Ascending aorta (tissue), 2 donors: ENCODE measurements at places on chromosomes 12 and 14.

- H3K27ac ChIP-seq = no peak overlapping the region
- H3K36me3 ChIP-seq = no peaks in the 10 kb centered on the region
- no peaks in the 10 kb centered on the region for H3K27me3 ChIP-seq
- no peaks in the 10 kb centered on the region for H3K4me1 ChIP-seq
Measured at GRCh38 chr12:68910128-68910527, 22.8 kb downstream of the CPM start.

DNA sequence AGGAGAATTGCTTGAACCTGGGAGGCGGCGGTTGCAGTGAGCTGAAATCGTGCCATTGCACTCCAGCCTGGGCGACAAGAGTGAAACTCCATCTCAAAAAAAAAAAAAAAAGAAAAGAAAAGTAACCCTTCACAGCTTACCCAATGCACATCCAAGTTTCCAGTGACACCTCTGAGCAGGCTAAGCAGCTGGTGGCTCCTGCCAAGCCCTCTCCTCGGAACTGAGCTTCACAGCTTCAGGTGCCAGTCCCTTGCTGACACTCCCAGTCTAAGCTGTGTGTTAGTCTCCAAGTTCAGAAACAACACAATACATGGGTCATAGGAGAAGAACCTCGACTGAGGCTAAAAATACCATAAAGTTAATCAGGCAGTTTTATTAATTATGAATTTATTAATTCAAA is 7.9 kb downstream of the CD9 start:
- H3K27ac ChIP-seq = peak overlapping the region; percentile 93
- H3K4me3 ChIP-seq = no peak overlapping the region
- no peak for DNase-seq
- no peaks in the 10 kb centered on the region for H3K27me3 ChIP-seq

- H3K4me3 ChIP-seq = peak overlapping the region; percentile 50
- DNase-seq = peak; percentile 26
- peaks cover 15% of the 10 kb centered on the region for H3K4me1 ChIP-seq
- no peaks in the 10 kb centered on the region for H3K27me3 ChIP-seq
- H3K27ac ChIP-seq = peak overlapping the region; percentile 72
- peaks cover 57% of the 10 kb centered on the region for H3K36me3 ChIP-seq
Measured at GRCh38 chr12:123519141-123520001, 14.1 kb downstream of the RILPL1 start.

DNA sequence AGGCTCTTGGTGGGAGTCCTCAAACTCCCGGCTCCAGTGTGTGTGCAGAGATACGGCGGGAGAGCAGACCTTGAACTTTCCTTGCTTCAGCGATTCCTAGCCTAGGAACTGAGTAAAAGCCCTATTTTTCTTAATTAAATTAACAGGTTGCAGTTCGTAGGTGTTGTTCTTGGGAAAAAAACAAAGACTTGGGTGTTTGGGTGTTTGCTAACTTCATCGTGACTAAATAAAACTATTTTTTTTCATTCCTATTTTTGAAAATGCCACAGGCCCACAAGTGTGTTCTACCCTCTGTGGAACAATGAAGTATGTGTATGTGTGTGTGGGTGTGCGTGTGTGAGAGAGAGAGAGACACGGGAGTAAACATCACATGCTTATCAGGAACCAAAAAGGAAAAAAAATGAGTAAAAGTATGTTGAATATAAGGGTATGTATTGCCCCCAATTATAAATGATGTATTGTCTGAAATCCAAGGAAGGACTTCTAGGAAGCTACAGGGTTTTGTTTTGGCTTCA is 651 bp downstream of the TMEM117 start:
- no peaks in the 10 kb centered on the region for H3K36me3 ChIP-seq
- H3K27me3 ChIP-seq = no peaks in the 10 kb centered on the region
- no peak for DNase-seq
- peak overlapping the region; percentile 89 for H3K4me3 ChIP-seq
- H3K4me1 ChIP-seq = peaks cover 12% of the 10 kb centered on the region

- DNase-seq = no peak
- H3K4me3 ChIP-seq = no peak overlapping the region
- no peak overlapping the region for H3K27ac ChIP-seq
- peaks cover 4% of the 10 kb centered on the region for H3K27me3 ChIP-seq
Measured at GRCh38 chr12:32891956-32892355, 4.6 kb downstream of the PKP2 start.

GRCh38 chr12:93520454-93520853 is 52.0 kb upstream of the SOCS2 start:
- no peaks in the 10 kb centered on the region for H3K4me1 ChIP-seq
- no peak for DNase-seq
- H3K36me3 ChIP-seq = no peaks in the 10 kb centered on the region
- no peaks in the 10 kb centered on the region for H3K27me3 ChIP-seq

GRCh38 chr12:124332058-124332672 is 37.3 kb downstream of the RFLNA start:
- H3K4me3 ChIP-seq = no peak overlapping the region
- no peak overlapping the region for H3K27ac ChIP-seq
- H3K36me3 ChIP-seq = peaks cover 80% of the 10 kb centered on the region

DNA sequence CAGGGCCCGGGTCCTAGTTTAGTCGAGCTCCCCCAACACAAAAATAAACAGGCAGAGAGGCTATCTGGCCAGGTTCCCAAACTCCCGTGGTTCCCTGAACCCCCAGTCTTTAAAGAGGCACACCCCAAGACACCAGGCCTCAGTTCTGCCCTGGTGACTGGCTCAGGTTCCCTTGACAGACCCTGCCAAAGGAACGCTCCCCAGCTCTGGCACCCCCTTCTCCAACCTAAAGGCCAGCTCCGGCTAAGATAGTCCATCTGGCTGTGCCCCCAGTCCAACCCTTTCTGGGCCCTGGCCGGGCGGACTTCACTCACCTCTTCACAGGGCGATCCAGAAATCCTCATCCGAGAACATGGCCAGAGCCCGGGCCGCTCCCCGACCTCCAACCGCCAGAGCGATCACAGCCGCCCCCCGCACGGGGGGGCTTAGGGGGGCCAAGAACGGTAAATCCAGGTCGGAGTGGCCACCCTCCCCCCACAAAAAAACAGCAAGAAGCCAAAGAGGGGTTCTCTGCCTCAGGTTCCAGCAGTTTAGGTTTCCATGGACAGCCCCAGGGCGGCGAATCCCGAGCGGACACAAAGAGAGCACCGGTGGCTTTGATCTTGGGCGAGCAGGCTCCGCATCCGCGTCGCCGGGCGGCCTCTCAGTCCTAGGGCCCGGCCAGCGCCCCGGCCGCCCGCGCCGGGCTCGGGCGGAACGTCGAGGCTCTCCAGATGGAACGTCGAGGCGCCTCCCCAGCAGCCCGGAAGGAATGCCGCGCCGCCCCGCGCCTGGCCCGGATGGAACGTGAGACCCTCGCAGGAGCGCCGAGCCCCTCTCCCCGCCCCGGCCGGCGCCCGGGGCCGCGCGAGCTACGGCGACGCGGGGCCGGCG is 1.1 kb downstream of the KMT2D start:
- H3K27ac ChIP-seq = peak overlapping the region; percentile 98
- peaks cover 31% of the 10 kb centered on the region for H3K4me1 ChIP-seq
- H3K4me3 ChIP-seq = peak overlapping the region; percentile 97
- DNase-seq = no peak

- H3K27ac ChIP-seq = no peak overlapping the region
- no peaks in the 10 kb centered on the region for H3K27me3 ChIP-seq
- no peaks in the 10 kb centered on the region for H3K4me1 ChIP-seq
- H3K4me3 ChIP-seq = no peak overlapping the region
Measured at GRCh38 chr12:32947206-32948067, 50.9 kb upstream of the PKP2 start.

GRCh38 chr14:24911324-24912109 is 138.4 kb downstream of the STXBP6 start:
- H3K36me3 ChIP-seq = no peaks in the 10 kb centered on the region
- H3K4me3 ChIP-seq = no peak overlapping the region
- H3K27ac ChIP-seq = no peak overlapping the region
- H3K27me3 ChIP-seq = no peaks in the 10 kb centered on the region
- H3K4me1 ChIP-seq = peaks cover 4% of the 10 kb centered on the region
- no peak for DNase-seq

DNA sequence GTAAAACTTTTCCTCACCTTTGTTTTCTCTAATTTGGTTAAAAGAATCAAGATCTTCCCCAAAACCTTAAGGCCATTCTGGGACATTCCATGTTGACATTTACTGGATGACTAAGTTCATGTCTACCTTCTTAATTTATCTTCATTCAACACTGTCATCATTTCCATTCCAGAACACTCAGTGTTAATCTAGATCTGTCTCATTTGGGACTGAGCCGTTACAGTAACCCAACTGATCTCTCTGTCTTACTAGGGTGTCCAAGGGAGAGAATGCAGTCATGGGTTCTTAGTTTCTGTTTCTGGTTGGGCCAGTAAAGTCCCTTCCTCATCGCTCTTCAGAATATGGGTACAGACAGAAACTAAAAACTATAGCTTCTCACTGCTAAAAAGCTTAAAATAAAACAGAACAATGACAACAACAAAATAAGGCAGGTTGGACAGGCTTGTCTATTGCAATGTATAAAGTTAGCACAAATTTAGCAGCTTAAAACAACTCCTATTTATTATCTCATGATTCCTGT is 144.8 kb downstream of the ASCL1 start:
- DNase-seq = no peak
- no peak overlapping the region for H3K27ac ChIP-seq
- H3K4me3 ChIP-seq = no peak overlapping the region
- H3K36me3 ChIP-seq = no peaks in the 10 kb centered on the region
- H3K4me1 ChIP-seq = no peaks in the 10 kb centered on the region

- H3K4me3 ChIP-seq = peak overlapping the region; percentile 75
- peaks cover 10% of the 10 kb centered on the region for H3K4me1 ChIP-seq
- H3K36me3 ChIP-seq = peaks cover 9% of the 10 kb centered on the region
- H3K27me3 ChIP-seq = no peaks in the 10 kb centered on the region
- no peak for DNase-seq
Measured at GRCh38 chr12:109994401-109995175, 1.6 kb downstream of the GIT2 start.

DNA sequence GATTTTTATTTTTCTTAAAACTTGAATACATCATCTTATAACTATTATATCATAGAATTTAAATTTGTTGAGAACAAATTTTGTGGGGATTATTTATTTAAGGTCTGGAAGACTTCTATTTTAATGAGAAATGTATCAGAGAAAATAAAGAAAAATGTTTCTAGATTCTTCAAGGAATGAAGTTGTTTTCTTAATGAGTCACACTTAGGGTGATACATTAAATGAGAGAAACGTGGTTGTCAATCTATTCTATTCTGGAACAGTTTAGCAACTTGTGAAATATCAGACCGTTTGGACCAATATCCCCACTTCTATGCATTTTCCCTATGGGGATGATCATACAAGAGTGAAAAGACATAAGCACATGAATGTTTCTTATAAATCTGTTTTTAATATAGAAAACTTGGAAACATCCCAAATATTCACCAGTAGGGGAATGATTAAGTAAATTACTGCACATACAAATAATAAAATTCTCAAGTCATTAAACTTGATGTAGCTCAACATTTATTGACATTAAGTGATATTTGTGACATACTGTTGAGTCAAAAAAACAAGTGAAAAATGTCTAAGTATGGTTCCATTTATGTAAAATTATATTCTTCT is 88.5 kb downstream of the E2F7 start:
- no peaks in the 10 kb centered on the region for H3K4me1 ChIP-seq
- no peak overlapping the region for H3K27ac ChIP-seq
- DNase-seq = no peak
- H3K4me3 ChIP-seq = no peak overlapping the region
- H3K36me3 ChIP-seq = no peaks in the 10 kb centered on the region

GRCh38 chr12:32680787-32681186 is 1.7 kb downstream of the DNM1L start:
- peak overlapping the region; percentile 93 for H3K27ac ChIP-seq
- peak overlapping the region; percentile 82 for H3K4me3 ChIP-seq

- H3K27me3 ChIP-seq = no peaks in the 10 kb centered on the region
- no peaks in the 10 kb centered on the region for H3K4me1 ChIP-seq
- H3K4me3 ChIP-seq = no peak overlapping the region
- H3K27ac ChIP-seq = no peak overlapping the region
- no peaks in the 10 kb centered on the region for H3K36me3 ChIP-seq
Measured at GRCh38 chr12:68775121-68775630, 29.2 kb downstream of the SLC35E3 start.

- no peak overlapping the region for H3K4me3 ChIP-seq
- no peak for DNase-seq
- peaks cover 18% of the 10 kb centered on the region for H3K4me1 ChIP-seq
- H3K36me3 ChIP-seq = no peaks in the 10 kb centered on the region
- peak overlapping the region; percentile 92 for H3K27ac ChIP-seq
Measured at GRCh38 chr14:68248481-68249255, 429.1 kb downstream of the RAD51B start.

- no peak for DNase-seq
- no peak overlapping the region for H3K27ac ChIP-seq
- H3K4me1 ChIP-seq = peaks cover 17% of the 10 kb centered on the region
- H3K27me3 ChIP-seq = no peaks in the 10 kb centered on the region
- H3K36me3 ChIP-seq = no peaks in the 10 kb centered on the region
- no peak overlapping the region for H3K4me3 ChIP-seq
Measured at GRCh38 chr14:54102530-54102929, 145.9 kb upstream of the BMP4 start.

DNA sequence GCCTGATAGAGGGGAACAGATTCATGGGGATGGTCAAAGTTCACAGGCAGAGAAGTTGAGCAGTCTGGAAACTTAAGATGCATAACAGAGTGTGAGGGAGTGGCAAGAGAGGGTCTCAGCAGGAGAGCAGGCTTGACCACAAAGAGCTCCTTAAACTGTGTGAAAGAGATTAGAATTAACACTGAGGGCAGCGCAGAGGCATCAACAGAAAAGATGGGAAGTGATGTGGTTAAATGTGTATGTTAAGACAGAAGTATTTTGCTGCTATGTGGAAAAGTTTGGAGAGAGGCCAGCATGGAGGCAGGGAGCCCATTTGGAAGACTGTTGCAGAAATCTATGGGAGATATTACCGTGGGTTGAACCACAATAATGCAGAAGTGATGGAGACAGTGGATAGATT is 122.7 kb upstream of the LMNTD1 start:
- H3K27me3 ChIP-seq = no peaks in the 10 kb centered on the region
- no peaks in the 10 kb centered on the region for H3K36me3 ChIP-seq
- DNase-seq = no peak

GRCh38 chr12:26979733-26980132 is 34.5 kb downstream of the TM7SF3 start:
- H3K4me3 ChIP-seq = no peak overlapping the region
- no peak overlapping the region for H3K27ac ChIP-seq
- peaks cover 28% of the 10 kb centered on the region for H3K36me3 ChIP-seq
- DNase-seq = no peak

GRCh38 chr12:114397978-114398881 is 7.7 kb downstream of the TBX5 start:
- H3K27me3 ChIP-seq = peaks cover 17% of the 10 kb centered on the region
- no peaks in the 10 kb centered on the region for H3K36me3 ChIP-seq
- no peak overlapping the region for H3K27ac ChIP-seq
- H3K4me1 ChIP-seq = no peaks in the 10 kb centered on the region
- no peak overlapping the region for H3K4me3 ChIP-seq
